ENCODE measurements at places on chromosomes 12 and 14. TPM values are rescaled to one million over a fixed set of nuclear protein-coding genes. Genes with fewer than 3 reads are reported as not detected.

FAM186B gene
- not detected for total RNA-seq

PDZRN4 gene
- total RNA-seq, result not detected

DNA sequence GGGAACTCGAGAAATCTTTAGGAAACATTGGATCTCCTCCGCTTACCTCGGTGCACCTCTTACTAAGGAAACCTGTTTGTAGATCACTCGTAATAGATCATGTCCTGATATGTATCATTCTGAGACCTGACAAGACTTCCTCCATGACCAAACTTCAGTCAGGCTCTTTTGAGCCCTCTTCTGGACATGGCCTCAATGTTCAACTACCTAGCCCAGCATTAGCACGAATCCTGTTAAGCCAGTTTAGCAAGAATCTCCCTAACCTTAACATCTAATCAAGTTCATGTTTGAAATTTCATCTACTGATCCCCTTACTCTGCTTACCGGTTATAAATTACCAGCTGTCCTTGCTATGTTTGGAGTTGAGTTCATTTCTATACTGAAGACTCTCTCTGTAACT, 713.9 kb upstream of the USP15 start:
- no peak for DNase-seq

- no peak for DNase-seq
Observed at GRCh38 chr14:90514015-90514398, 117.2 kb downstream of the CALM1 start.

GRCh38 chr14:94921882-94922585, 152.1 kb upstream of the GSC start:
- DNase-seq, result no peak

- no peak for DNase-seq
Observed at GRCh38 chr12:6382371-6382770, 1.6 kb upstream of the LTBR start.

All from activated CD4-positive, alpha-beta memory T cell treated with anti-CD3 and anti-CD28 coated beads for 36 hours (primary cell).